ENCODE measurements at places on chromosomes 1 and 21.

- DNase-seq, result no peak
Measured at GRCh38 chr1:230423951-230424350, 2.2 kb downstream of the PGBD5 start.

- DNase-seq, result no peak
Measured at GRCh38 chr21:45259206-45259840, 28.4 kb downstream of the POFUT2 start.

GRCh38 chr1:212606395-212607205, 2.0 kb upstream of the ATF3 start:
- no peak for DNase-seq

- no peak for DNase-seq
Measured at GRCh38 chr1:239677362-239677761, 291.0 kb downstream of the CHRM3 start.

DNA sequence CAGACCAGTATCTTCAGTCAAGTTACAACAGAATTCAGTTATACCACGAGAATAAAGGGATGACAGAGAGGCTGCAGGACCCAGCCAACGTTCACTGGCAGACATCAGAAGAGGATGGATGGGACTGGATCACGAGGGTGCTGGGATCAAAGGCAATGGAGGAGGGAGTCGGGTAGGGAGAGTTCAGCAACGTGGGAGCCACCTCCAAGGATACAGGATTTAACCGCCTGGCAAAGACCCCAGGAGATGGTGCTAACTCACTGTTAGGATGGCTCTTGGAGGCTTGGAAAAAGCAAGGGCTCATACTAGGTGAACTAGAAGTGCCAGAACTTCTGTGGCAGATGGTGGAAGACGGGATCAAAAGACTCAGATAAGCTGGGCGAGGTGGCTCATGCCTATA, 99.1 kb upstream of the DISP3 start:
- no peak for DNase-seq

GRCh38 chr1:88943241-88943640, 49.2 kb downstream of the KYAT3 start:
- no peak for DNase-seq

DNA sequence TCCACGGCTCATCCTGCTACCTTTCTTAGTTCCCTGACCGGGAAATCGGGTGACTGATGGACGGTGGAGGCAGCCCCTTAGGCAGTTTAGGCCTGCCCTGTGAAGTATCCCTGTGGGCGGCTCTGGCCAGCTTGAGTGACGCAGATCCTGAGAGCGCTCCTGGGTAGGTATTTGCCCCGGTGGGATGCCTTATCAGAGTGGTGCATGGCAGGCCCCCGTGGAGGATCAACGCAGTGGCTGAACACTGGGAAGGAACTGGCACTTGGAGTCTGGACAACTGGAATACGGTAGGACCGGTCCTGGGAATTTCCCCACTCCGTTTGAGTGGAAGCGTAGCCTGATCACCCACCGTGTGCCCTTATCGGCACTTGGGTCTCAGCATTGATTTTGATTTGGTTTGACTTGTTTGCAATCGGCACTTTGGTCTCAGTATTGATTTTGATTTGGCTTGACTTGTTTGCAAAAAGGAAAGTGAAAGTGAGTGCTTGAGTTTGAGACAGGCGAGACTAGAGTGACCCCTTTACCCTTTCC, 15.2 kb downstream of the PLA2G2F start:
- DNase-seq, result no peak

- no peak for DNase-seq
Measured at GRCh38 chr1:93324486-93325464, 20.9 kb upstream of the DR1 start.

GRCh38 chr1:196590959-196591358, 17.3 kb downstream of the KCNT2 start:
- no peak for DNase-seq

DNA sequence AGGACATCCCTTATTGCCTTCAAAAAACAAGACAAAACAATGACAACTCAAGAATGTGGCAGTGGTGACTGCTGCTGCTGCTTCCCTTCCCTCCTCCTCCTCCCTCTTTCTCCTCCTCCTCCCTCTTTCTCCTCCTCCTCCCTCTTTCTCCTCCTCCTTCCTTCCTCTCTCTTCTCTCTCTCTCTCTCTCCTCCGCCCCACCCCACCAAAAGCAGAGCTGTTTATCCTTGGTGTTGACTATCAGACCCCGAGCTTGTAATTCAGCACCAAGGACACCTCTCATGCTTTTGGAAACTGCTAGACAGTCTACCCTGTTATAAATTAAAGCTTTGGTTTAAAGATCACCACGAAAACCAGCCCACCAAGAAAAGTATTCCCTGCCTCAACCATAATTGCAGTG, 72.4 kb upstream of the IFNAR2 start:
- DNase-seq, result no peak

DNA sequence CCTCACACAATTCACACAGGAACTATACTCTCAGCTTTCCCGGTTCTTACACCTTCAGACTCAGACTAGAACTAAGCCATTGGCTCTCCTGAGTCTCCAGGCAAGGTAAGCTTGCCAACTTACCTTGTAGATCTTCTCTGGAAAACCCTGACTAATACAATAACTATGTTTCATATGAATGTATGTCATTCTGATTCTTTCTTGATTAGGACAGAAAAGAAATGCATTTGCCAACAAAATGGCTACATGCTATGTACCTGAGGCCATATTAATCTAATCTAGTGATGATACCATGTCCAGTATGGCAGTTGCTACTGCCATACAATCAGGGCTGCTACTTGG, 9.8 kb upstream of the ZSWIM5 start:
- DNase-seq, result no peak

DNA sequence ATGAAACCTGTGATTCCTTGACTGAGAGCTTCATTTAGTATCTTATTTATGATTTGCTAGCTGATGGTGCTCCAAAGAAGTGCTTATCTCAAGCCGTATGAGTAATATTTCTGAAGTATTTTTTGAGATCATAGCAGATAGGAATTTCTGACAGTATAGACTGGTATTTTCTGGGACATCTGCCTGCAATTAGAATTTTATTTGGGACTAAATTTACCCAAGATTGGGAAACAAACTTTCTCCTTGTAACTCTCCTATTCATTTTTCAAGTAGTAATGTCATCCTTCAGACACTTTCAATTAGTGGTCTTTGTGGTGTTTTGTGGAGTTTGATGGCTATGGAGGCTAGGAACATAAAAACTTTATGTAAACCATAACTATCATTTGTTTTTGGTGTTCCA, 597.2 kb upstream of the ZP4 start:
- DNase-seq, result no peak
